ENCODE measurements at places on chromosomes 2 and 18.

DNA sequence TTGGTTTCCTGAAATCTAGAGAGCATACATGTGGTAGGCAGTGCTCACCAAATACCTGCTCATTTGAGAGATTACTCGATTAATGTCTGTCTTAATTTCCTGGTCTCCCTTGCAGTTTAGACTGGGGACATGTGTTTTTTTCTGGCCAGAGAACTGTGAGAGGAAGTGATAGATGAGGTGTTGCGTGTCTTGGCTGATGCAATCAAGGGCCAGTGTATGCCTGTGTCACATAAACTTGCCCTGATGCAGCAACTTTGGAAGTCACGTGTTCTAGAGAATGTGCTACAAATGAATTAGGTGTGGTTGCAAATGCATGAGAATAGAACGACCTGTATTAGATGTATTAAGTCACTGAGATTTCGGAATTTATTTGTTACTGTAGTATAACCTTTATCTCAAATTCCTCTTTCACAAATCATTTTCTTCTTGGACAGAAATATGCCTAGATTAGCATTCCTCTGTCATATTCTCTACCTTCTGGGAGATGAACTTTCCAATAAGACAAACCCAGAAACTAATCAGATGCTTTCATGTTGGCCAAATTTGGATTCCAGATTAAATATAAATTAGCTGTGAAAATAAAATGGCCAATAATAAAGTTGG, 9.9 kb upstream of the IL1A start:
- H3K27me3 ChIP-seq: no peaks in the 10 kb centered on the region
- peaks cover under 1% of the 10 kb centered on the region for H3K4me1 ChIP-seq
- DNase-seq: no peak
- H3K36me3 ChIP-seq: no peaks in the 10 kb centered on the region
- H3K27ac ChIP-seq: no peak overlapping the region

DNA sequence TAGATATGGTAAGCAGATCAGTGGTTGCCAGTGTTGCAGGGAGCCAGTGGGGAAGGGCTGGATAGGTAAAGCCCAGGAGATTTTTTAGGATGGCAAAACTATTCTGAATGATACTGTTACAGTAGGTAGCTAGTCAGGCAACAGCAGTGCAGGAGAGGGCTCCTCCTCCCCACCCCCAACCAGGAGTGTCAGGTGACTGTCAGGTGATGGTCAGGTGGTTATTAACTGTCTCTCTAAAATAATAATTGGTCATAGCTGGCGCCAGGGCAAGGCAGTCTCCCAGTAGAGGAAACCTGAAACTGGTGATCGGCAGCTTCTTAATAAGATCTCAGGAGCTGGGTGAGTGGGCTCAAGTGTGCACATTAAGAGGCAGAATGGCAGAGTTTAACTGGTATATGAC, 201.6 kb upstream of the PARD3B start:
- no peak overlapping the region for H3K4me3 ChIP-seq
- DNase-seq: no peak
- no peak overlapping the region for H3K27ac ChIP-seq
- no peaks in the 10 kb centered on the region for H3K4me1 ChIP-seq
- H3K36me3 ChIP-seq: no peaks in the 10 kb centered on the region

- DNase-seq: peak; percentile 42
- H3K27ac ChIP-seq: no peak overlapping the region
- H3K4me1 ChIP-seq: peaks cover 2% of the 10 kb centered on the region
- H3K36me3 ChIP-seq: no peaks in the 10 kb centered on the region
Observed at GRCh38 chr2:189698020-189698887, 23.8 kb downstream of the ANKAR start.

DNA sequence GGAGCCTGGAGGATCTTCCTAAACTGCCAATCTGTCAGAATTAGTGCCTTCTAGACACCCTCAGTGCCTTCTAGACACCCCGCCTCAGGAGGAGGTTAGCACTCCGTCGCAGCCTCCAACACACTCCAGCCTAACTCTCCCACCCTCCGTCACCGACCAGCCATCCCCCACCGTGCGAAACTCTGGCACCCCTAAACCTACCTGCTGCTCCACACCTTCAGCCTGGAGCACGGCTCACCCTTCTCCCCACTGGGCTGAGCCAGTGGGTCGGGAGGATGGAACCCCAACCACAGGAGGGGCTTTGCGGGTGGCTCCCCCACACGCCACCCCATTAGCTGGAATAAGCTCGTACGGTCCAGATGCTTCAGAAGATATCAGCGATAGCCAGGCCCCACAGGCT, 468.9 kb upstream of the HS6ST1 start:
- no peaks in the 10 kb centered on the region for H3K36me3 ChIP-seq
- no peak for DNase-seq
- H3K4me3 ChIP-seq: no peak overlapping the region
- H3K27ac ChIP-seq: no peak overlapping the region

DNA sequence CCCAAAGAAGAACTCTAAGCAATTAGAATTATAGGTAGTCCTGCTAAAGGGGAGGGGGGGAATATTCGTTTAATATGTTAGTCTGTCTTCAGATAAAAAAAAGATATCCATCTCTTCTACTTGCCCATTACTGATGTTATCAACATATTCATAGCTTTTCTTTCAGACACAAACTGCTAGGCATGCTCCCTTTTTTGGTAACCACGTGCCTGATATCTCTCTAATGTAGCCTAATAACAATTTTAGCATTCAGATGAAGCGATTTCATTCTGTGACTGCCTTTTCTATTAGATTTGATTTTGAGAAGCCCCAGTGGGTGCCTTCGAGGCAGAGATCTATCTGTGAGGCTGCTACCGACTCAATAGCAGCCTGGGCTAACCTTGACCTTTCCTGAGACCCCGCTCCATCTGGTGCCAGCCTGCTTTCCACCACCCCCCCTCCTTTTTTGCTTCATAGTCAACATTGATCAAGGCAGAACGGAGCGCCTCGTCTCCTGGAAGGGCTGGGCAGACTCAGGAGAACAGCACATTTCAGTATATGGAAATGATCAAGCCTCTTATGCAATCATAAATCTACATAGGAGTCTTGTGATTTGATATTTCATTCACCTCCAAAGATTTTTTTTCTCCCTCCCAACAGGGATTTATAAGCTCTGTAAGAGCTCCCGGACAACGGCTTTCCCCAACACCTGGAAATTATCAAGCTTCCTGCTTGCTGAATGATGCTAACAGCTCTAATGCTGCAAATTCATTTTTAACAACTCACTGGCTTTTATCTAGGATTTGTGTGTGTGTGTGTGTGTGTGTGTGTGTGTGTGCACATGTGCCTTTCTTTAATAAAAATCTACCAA, 14.7 kb upstream of the BCL11A start:
- no peaks in the 10 kb centered on the region for H3K36me3 ChIP-seq
- DNase-seq: no peak
- peaks cover 11% of the 10 kb centered on the region for H3K4me1 ChIP-seq
- peaks cover 12% of the 10 kb centered on the region for H3K27me3 ChIP-seq

DNA sequence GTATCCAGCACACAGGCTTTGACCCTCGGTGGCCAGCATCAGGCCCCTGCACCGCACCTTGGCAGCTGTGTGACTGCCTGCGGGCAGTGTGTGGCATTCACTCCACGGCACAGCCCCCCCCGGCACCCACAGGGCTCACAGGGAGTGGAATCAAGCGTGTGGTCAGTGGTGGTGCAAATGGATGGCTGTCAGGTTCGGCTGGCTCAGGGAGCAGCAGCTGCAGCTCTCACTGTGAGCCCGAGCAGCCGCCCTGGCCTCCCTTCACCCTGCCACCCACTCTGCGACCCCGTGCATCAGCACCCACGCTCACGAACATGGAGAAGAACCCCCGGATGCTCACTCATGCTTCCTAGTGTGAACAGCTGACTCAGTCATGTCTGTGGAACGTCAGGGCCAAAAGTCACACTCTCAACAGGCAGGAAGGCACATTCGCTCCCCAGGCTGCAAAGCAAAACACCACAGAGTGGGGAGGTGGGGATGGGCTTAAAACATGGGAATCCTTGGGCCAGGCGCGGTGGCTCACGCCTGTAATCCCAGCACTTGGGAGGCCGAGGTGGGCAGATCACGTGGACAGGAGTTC, 41.5 kb upstream of the GPC1 start:
- DNase-seq: no peak
- H3K4me1 ChIP-seq: no peaks in the 10 kb centered on the region
- H3K27ac ChIP-seq: no peak overlapping the region
- H3K27me3 ChIP-seq: no peaks in the 10 kb centered on the region
- no peak overlapping the region for H3K4me3 ChIP-seq

- no peak overlapping the region for H3K4me3 ChIP-seq
- no peaks in the 10 kb centered on the region for H3K27me3 ChIP-seq
- H3K36me3 ChIP-seq: no peaks in the 10 kb centered on the region
- no peak for DNase-seq
- H3K27ac ChIP-seq: no peak overlapping the region
Observed at GRCh38 chr18:26103579-26103978, 13.2 kb upstream of the SS18 start.

DNA sequence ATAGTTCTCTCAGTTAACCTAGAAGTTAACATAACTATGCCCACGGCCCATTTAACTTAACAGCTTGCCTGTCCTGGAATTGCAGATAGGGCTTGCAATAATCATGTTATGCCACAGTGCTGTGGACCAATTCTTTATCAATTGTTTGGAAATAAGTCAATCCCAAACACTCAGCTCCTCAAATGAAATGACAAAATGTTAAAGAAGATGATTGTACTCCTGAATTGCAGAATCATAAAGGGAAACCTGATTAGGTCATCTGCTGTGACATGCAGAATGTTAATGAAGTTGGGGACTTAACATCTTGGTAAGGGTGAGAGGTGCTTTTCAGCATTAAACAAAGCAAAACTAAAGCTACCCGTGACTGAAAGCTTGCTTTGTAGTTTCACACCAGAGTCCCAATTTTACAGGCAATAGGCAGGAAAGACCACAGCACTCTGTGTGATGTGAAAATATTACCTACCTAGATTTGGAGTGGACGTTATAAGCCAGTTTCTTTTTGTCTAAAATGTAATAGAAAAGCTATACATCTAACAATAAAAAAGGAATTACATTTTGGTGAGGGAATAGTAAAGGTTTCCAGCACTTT, 364.0 kb downstream of the GPD2 start:
- H3K36me3 ChIP-seq: no peaks in the 10 kb centered on the region
- no peak overlapping the region for H3K4me3 ChIP-seq
- H3K27ac ChIP-seq: no peak overlapping the region
- no peaks in the 10 kb centered on the region for H3K27me3 ChIP-seq
